Activated effector memory CD4-positive, alpha-beta T cell treated with Interleukin-2 at 50 U/mL for 16 hours (primary cell): ENCODE measurements at places on chromosomes 13 and 19.

- no peak for DNase-seq
These were observed 20.0 kb downstream of the GNA11 start for GRCh38 chr19:3114018-3114726.

GRCh38 chr19:50693064-50693975, 26.3 kb downstream of the SHANK1 start:
- no peak for DNase-seq

DNA sequence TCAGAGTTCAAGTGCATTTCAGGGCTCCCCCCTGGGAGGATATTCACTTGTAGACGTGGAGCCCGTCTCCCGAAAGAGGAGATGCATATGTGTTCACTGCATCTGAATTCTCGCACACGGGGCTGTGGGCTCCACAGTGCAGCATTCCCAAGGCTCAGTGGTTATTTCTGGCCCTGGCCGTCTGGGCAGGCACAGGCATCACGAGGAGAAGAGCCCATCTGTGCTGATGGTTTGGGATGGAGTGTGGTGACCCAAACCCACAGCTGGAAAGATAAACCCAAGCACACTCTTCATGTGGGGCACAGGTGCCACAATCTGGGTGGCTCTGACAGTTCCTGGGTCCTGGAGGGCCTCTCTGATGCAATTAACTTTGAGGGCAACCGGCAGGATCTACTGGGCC, 242.1 kb downstream of the TSHZ3 start:
- DNase-seq = no peak

DNA sequence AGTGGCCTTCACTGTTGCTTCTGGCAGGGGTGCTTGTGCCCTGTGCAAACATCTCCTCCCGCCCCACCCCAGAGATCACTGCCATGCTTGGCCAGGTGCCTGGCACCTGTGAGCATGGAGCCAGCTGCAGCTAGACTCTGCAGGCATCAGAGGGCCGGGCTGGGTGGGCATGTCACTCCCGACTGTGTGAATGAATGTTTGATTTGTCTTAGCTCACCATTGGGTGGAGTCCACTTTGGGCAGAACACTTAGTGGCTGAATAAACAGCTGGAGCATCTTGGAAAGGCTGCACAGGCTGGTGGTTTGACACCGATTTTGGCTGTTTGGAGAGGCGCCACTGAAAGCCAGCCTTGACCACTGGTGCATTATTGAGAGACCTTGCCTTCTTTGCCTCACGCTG, 267.3 kb downstream of the DLEU7 start:
- DNase-seq = no peak

- DNase-seq = no peak
These were observed 26.2 kb downstream of the ELF1 start for GRCh38 chr13:40992678-40993518.

GRCh38 chr13:73429701-73430100, 370.9 kb downstream of the KLF5 start:
- DNase-seq = no peak

- no peak for DNase-seq
These were observed 7.4 kb upstream of the SPRY2 start for GRCh38 chr13:80348314-80348713.

- no peak for DNase-seq
These were observed 155.2 kb downstream of the LIG4 start for GRCh38 chr13:108060111-108060510.

DNA sequence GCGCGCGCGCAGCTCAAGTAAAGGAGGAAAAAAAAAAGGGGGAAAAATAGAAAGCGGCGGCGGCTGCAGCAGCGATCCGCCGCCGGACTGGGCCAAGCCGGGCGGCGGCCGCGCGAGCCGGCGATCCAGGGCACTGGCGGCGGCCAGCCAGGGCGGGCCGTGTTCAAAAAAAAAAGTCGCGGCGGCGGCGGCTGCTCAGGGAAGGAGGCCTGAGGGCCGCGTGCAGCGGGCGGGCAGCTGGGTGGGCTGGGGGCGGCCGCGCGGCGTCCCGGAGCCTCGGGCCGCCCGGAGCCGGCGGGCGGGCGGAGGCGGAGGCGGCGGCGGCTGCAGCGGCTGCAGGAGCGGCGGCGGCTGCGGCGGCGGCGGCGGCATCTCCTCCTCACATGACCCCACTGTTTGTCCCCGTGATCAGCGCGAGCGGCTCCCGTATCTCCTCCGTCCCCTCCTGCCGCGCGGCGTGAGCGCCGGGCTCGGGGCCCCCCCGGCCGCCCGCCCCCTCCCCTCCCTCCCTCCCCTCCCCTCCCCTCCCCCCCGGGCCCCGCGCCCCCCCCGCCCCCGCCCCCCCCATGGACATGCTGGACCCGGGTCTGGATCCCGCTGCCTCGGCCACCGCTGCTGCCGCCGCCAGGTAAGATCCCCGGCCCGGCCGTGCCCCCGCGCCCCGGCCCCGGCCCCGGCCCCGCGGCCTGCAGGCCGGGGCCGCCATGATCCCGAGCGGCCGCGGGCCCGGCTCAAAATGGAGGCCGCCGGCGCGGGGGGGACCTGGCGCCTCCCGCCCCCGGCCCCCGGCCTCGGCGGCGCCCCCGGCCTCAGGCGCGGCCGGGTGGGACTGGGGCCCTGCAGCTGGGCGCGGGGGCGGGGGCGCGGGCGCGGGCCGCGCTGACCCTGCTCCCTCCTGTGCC, at the start of gene USF2:
USF2 (plus strand) TSS at position 427 of the 902 bp plus-strand sequence; CDS start at position 567, 140 bp downstream.
- peak; percentile 52 for DNase-seq

DNA sequence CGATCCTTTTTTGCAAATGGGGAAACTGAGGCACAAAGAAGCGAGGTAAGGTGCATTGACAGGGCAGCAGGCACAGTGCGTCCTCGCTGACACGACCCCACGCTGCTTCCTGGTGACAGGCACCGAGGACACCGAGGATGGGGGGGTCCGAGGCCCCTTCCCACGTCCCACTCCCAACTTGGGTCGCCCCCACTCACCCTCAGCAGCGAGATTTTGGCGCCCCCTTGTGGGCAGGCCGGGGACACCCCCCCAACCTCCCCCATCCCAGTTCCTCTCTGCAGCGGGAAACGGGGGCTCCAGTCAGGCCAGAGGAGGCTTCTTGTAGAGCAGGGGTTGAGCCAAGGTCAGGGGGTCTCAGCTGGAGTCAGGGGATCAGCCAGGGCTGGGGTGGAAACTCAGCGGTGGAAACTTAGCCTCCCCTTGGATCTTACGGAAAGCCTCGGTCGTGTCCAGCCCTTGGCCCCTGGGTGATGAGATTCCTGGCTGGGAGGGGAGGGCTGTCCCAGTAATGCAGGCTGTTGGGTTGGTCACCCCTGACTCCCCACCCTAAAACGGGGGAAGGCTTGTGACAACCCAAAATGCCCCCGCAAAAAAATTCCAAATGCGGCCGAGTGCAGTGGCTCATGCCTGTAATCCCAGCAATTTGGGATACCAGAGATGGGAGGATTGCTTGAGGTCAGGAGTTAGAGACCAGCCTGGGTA, 8.2 kb downstream of the SMIM24 start:
- no peak for DNase-seq

DNA sequence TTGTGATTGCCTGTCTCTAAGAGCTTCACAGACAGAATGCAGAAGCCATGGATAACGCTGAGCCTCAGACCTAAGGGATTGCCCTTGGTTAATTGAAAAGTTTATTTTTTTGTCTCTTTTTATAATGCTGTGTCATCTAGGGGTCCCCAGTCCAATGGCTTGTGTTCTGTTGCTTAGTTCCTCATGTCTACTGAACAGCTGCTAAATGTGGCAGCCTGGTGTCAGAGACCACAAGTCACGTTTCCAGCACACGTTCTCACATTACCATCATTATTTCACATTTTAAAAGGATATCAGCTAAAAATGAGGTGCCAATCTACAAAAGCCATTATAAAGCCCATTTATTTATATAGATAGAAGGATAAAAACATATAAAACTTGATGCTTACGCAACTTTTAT, 1362.0 kb downstream of the PCDH9 start:
- no peak for DNase-seq

DNA sequence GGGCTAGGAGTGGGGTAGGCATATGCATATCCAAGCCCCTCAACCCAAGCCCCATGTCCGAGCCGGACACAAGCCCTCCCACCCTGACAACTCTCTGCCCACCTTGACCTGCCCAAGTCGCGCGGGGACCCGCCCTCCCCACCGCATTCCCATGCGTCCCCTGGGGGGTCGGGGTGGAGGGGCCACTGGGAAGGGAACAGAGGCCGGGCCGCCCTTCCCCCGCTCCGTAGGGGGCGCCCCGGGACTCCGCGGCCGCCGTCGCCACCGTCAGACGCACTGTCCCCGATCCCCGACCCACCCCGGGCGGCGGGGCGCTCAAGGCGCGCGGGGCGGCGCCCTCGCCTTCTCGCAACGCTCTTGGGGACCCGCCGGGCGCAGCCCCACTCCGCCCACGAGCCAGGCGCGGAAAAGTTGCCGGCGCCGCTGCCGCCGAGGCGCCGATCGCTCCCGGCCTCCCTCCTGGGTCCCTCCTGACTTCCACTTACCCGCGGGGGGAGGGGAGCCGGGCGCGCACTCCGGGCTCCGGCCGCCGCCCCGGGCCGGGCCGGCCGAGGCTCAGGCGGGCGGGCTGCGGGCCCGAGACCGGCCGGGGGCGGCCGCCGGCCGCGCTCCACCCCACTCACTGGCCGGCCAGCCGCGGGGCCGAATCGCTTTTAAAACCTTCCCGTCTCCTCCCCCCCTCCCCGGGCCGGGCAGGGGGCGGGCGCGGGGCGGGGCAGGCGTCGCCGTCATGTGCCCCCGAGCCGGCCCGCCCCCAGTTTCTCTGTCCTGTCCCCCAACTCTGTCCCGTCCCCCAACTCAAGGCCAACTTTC, 34.4 kb upstream of the NANOS3 start:
- DNase-seq = peak; percentile 59

- no peak for DNase-seq
These were observed 15.8 kb downstream of the DGKH start for GRCh38 chr13:42064259-42064658.

DNA sequence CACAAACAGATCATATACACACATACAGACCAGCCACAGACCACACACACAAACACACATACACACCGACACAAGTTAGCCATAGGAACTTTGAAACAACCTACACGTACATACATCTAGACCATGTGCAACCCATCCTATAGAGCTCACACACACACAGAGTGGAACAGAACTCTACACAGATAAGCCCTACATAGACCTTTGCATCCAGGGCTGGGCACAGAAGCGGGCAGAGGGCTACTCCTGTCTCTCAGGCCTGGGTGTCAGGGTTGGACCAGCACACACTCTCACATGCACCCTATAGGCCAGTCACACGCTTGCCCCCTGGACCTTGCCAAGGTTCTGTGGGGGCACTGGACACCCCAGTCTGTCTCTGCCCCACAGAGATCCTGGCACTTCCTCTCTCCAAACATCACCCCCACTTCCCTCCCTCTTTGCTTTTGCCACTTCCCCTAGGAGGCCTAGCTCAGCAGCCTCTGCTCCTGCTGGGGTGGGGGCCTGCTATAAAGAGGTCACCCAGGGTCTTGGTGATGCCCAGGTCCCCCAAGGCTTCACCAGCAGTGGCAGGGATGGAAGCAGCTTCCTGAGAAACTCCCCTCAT, 5.8 kb upstream of the JUNB start:
- no peak for DNase-seq

DNA sequence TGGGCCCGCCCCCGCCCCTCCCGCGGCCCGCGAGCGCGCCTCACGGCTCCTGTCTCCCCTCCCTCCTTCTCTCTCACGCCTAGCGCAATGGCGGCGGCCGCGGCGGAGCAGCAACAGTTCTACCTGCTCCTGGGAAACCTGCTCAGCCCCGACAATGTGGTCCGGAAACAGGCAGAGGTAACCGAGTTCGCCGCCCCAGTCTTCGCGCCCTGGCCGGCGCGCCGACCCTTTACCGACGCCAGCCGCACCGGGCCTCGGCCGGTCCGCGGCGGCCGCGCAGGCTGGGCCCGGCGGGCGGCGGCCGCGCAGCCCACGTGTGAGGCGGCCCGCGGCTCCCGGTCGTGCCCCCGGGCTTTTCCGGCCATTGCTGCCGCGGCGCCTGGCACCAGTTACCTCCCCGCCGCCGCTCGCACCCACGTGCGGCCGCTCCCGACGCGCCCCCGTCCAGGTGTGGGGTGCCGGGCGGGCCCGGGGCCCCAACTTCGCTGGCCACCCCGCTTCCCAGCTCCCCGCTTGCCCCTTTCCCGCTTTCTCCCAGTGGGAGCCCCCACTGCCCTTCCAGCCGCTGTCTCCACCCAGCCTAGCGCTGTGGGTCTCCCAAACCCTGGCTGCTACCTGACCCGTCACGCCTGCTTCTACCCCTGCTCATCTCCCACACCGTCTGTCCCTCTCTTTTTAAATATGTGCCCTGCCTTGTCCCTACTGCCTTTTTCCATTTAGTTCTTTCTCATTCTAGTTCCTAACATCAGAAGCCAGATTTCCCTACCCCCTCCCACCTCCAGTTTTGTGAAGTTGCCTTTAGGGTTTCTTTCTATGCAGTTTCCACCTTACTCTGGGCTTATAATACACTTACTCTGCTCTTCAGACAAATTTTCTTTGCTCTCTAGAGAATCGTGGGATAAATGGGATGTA, 23.4 kb downstream of the IPO5 start:
- DNase-seq = no peak

DNA sequence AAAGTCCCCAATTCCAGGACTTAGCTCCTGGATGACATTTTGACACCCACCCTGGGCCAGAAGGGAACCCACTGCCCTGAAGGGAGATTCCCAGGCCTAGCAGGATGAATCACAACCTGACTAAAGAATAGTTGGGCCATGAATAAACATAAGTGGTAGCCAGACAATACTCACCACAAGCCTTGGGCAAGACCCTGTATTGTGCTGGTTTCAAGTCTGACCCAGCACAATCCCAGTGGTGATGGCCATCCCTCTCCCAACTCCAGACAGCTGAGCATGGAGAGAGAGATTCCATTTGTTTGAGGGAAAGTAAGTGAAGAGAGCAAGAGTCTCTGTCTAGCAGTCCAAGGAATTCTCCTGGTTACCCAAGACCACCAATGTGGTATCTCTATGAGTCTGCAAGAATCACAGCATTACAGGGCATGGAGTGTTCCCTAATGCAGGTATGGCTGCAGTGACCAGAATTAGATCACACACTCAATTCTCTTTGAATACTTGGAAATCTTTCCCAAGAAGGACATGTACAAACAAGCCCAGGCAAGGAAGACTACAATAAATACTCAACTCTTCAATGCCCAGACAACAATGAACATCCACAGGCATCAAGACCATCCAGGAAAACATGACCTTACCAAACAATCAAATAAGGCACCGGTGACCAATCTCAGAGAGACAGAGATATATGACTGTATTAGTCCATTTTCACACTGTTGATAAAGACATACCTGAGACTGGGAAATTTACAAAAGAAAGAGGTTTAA, 158.0 kb downstream of the VWA8 start:
- DNase-seq = no peak

DNA sequence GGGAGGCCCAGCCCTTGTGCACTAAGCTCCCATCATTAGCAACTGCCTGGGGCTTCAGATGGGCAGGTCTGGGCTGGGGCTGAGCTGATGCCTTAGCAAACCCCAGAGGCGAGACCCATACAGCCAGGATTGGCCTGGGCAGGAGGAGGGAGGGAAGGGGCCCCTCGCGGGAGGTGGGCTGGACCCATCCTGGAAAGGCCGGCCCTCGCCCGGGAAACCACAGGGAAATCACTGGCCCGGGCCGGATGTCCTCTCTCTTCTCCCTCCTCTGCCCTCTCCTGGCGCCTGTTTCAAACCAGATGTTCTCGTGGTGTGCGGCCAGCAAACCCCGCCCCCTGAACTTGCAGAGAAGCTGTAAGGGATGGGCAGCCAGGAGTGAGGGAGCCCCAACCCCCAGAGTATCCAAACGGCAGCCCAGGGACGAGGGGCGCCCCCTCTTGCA, 43.1 kb downstream of the TMEM255B start:
- DNase-seq = no peak
